ENCODE measurements at places on chromosomes 5 and 9.

- no peak for DNase-seq
Observed at GRCh38 chr5:87432460-87432859, 19.7 kb upstream of the CCNH start.

DNA sequence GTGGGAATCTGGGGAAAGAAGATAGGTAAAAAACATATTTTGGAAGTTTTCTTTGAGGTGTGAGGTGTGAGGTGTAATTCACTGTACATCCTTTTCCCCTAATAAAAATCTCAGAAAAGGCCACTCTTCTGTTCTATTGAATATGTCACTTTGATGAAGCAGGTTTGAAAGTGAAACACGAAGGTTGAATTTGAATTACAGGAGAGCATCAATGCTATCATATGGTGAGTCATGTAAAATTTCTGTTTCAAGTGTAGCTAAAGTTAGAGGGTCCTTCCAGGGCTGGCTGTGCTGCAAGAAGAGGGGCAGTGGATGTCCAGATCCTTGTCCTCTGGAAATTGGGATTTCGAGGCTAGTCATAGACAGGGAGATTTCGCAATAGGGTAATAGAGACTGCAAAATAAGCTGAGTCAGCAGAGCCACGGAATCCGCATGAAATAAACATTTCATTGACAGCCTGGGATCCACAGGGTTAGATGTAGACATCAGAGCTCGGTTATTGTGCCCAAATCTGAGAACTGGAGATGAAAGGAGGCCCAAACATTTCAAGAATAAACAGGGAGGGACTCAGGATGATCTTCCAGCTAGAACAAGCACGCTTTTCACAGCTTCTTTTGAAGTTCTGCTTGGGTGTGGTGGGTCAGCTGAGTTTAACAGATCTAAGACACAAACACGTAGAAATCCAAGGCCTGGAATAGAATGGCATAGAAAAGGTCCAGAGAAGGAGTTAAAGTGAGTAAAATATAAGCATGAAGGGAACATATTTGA is 194.4 kb upstream of the CDKN2B start:
- DNase-seq: no peak

DNA sequence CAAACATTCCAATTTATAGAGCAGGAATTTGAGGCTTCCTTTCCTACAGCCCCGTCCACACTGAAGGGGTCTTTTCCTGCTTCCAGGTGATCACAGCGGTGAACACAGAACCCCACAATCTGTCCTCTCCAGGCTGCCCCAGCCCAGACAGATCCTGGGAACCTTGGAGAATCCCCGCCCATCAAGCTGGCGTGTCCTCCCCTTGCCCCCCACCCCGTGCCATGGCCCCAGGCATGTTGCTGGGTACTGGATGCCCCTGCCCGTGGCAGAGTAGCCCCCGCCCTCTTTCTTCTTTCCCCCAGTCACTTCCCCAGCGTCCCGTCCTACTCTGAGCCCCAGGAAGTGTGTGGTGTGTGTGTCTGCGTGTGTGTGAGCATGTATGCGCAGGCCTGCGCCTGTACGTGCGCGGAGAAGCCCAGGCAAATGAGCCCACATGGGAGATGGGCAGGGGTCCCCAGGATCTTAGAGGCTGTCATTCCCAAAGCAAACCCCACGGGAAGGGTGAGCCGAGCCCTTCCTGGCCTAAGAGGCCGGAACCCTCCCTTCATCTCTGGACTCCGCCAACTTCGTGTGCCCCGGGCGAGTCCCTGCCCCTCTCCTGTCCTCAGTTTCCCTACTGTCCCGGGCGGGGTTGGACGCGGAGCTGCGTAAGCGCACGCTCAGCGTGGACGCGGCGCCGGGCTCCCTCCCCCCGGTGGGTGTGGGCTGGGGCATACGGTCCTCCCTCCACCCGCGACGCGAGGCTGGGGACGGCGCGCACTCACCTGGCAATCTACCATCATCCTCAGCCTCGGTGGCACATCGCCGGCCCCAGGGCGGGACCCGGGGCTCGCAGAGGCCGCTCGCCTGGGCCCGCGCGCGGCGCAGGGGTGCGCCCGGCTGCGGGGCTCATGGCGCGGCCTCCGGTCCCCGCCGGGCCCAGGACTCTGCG is 15.2 kb downstream of the GBGT1 start:
- DNase-seq: no peak

GRCh38 chr9:89815903-89816573 is 211.2 kb downstream of the GADD45G start:
- DNase-seq: no peak

DNA sequence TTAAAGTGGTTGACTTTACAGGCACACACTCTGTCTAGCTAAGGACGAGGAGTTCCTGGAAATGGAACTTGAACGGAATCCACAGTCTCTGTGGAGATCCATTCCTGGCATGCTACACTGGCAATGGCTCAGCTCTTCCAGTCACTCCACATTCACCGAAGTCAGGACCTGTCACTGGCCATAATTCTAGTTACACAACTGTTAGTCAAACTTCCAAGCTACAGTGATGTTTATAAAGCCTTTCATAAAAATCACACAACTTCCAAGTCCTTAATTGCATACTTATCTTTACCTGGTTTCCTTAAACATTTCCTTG is 15.7 kb downstream of the CDC14B start:
- DNase-seq: no peak

DNA sequence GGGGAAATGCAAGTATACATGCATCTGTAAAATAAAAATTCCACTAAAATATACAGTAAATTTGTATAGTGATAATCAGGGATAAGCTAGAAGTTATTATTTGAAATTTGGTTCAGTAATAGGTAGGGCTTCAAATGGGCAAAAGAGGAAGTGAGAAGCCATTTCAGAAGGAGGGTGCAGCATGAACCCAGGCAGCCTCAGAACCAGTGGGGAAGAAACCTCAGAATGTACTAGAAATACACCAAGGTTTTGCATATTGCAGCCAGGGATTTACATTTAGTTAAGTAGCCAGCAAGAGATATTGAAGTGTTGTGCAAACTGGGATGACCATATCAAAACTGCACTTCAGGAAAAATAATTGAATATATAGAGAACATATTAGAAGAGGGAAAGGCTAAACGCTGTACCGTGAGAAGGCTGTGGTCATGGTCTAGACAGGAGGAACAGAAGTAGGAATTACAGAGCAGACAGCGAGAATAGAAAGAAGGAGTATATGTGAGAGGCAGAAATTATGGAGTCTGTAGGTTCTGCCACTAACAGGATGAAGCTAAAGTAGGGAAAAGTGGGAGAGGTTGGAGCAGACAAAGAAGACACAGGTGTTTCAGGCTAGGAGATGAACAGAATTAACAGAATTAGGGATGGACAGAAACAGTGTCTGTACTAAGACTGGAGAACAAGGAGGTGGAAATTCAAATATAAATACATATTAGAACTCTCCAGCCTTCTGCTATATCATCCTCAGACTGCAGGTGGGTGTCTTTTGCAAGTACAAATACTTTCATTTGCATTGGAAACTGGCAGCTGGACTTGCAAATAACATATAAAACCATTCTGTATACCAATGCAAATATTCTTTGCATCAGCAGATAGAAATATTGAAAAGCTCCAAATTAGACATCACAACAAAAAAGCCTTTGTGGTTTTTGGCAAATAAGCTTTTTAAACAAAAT is 335.6 kb downstream of the ZNF608 start:
- DNase-seq: no peak

- no peak for DNase-seq
Observed at GRCh38 chr5:178460174-178460573, 130.0 kb downstream of the COL23A1 start.

- no peak for DNase-seq
Observed at GRCh38 chr5:39225405-39226099, 6.2 kb upstream of the FYB1 start.

- no peak for DNase-seq
Observed at GRCh38 chr9:86671018-86671417, 276.3 kb downstream of the GAS1 start.

DNA sequence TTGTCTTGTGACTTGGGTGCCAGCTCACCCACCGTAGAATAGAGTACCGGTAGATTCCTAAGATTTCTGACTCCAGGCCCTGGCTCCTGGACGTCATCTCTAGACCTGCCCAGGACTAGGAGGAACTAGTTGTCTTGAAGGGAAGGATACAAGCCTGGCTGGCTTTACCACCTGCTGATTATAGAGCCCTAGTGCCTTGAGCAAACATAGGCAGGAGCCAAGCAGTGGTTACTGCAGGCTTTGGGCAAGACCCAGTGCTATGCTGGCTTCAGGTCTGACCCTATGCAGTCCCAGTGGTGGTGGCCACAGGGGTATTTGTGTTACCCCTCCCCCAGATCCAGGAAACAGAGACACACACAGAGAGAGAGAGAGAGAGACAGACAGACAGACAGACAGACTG is 606.2 kb downstream of the PDE4D start:
- no peak for DNase-seq

DNA sequence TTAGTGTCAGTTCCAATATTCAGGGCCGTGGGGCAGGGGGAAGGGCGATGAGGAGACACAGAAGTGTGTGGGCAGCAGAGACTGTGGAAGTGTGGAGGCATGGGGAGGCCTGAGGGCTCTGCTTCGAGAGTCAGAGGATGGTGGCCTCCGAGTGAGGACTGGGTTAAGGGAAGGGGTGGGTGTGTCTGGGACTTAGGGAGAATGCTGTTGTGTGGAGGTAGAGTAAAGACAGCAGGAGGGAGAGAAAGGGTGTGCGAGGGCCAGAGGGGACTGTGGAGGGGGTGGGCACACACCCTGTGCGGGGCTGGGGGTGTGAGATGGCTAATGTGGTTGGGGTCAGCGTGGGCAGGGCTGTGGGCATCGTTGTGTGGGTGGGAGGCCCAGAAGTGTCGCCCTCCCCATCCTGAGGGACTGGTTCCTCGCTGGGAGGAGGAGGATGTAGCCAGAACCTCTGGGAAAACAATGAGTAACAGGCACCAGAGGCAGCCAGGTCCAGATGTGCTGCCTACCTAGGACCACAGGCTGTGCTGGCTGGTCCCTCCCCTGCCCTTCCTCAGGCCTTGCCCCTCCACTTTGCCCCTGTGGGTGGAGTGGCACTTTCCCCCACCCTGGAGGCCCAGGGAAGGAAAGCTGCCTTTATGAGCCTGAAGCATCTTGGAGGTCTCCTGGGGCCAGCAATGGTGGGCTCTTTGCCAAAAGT is 4.2 kb downstream of the USP20 start:
- DNase-seq: no peak

DNA sequence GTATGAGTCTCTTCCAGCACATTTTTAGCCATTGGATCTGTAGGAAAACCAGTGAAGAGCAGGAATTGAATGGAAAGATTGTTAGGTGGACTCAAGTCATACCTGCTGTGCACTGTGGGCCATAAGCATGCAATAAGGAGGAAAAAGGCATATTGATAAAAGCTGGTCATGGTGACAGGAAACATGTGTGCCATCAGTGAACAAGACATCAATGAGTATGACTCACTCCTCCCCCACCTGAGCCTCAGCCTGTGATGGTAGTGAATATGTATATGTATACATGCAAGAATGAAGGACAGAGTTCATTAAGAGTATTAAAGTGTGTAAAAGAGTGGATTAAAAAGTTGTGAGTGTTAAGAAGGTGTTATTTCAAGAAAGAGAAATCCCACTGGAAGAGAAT is 164.5 kb downstream of the TMEM38B start:
- DNase-seq: no peak

DNA sequence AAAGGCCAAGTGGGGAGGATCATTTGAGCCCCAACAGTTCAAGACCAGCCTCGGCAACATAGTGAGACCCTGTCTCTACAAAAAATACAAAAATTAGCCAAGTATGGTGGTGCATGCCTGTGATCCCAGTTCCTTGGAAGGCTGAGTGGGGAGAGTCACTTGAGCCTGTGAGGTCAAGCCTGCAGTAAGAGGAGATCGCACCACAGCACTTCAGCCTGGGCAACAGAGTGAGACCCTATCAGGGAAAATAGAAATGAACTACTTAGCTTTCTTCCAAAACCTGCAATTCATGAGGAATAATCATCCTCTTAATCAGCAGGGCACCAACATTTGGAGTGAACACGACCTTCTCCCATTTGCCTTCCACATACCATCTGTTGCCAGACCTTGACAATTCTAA is 96.1 kb downstream of the OR2K2 start:
- DNase-seq: no peak

Data from stimulated activated CD4-positive, alpha-beta T cell treated with anti-CD3 and anti-CD28 coated beads, Interleukin-1b, Interleukin-23, amount 100 ng/mL, for 1 hour (primary cell).